ENCODE measurements at places on chromosomes 11 and 22.
A peak's percentile ranks its signal among the peaks of the same experiment; 100 is the strongest.

DNA sequence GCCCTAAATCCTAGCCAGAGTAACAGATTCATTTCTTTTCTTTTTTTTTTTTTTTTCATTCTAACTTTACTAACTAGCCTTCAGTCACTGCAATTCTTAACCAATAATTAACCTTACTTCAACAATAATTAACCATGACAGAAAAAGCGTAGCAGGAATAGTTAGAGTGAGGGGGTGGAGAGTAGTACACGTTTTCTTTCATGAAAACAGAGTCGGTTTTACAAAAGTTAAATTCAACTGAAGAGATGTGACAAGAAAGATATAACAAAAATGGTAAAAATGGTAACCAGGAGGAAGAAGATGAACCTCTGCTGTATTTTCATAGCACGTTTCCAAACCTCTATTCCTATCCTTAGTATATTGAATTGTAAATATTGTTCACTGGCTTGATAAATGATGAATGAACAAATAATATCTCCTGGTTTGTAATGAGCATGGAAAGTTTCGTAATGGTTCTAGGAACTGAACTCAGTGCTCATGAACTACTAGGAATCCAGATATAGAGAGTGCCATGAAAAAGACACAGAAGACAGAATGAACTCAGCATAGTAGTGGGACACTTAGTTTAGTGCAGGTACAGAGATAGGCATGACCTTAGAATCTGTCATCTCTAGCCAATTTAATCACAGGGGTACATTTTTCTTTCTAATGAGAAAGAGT lies 116.5 kb upstream of the ANO5 start:
- DNase-seq: no peak

DNA sequence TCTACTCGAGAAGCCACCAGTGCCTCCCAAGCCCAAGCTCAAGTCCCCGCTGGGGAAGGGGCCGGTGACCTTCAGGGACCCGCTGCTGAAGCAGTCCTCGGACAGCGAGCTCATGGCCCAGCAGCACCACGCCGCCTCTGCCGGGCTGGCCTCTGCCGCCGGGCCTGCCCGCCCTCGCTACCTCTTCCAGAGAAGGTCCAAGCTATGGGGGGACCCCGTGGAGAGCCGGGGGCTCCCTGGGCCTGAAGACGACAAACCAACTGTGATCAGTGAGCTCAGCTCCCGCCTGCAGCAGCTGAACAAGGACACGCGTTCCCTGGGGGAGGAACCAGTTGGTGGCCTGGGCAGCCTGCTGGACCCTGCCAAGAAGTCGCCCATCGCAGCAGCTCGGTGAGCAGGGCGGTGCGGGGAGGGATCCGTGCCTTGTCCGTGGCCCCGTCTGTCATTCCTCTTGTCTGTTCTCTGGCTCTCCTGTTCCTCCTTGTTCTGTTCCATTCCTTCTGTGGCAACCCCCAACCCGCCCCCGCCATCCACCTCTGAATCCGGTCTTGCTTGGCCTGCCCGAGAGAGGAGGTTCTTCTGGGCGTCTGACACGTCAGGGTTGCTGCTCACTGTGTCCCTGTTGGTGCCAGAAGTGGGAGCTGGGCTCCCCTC lies 15.8 kb upstream of the ACR start:
- DNase-seq: no peak

DNA sequence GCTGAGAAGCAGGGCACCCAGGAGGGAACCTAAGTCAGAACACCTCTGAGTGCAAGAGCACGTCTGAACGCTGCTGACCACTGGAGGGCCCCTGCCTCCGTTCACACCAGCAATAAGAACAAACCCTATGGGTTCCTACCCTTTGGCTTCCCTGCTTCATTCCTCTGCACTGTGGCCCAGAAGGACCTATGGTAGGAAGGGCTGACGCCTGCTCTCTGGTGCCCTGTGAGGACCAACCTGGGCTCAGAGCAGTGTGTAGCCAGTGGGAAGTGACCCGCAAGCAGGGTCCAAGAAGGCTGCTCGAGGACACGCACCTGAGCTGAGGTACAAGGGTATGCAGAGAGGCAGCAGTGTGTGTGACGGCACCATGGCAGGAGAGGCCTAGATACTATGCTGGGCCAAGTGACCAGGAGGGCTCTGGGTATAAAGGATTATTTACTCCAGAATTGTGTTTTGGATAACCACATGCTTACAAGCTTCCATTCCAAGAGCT lies 68.8 kb upstream of the CLTCL1 start:
- DNase-seq: no peak

DNA sequence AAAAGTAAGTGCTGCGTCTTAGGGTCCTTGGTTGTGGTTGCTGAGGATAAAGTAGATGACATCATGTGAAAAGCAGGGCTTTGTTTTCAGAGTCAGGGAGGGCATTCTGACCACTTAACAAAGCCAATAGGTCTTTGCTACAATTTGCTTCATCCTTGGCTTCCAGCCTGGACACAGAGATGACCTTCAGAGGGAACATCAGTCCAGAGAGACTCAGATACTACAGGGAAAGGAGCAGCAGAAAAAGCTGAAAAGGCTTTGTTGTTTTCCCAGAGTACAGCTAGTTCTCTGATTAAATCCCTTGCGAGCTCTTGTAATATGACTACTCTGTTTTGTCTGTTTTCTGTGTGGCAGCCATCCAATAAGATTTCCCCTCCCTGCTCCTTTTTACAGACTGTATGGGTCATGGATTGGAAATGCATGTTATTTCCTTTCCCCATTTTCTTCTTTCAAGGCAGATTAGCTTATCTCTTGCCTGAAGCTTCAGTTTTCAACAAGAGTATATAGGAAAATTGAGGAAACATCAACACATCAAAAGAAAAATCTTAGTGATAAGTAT lies 31.9 kb downstream of the ATG13 start:
- DNase-seq: no peak

DNA sequence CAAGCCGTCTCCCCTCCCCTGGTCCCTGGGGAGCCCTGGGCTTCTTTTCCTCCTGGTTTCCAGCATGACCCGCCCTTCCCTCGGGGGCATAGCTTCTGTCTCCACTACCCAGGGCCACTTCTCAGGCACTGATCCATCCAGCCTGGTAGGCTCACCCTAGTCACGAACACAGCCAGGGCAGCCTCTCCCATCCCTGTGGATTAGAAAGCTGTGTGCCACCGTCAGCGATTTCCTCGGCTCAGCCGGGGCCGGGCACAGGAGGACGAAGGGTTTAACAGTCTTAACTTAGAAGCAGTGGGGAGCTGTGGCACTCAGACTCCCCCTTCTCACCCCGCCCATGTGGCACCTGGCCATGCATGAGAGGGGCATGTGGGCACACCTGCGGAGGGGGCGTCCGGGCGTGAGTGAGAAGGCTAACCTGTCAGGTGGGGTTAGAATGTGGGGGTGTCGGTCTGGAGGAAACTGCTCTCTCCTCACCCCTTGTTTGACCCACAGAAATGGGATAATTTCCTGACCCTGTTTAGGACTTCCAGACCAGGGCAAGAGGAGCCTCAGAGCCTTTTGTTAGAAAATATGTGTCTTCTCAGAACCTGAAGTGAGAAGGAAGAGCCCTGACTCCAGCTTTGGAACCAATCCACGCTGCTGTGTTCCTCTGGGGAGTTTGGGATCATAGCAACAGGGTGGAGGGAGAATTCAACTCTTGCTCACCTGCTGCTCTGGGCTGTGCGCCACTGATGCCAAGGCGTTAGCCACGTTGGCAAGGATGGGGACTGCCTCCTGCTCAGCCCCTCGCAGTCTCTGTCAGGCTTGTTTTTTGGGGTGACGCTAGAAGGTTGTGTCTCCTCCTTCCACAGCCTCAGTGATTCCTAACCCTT lies 14.6 kb downstream of the GLB1L2 start:
- DNase-seq: no peak

GRCh38 chr11:1763336-1763795 lies 361 bp downstream of the CTSD start:
- DNase-seq: no peak

DNA sequence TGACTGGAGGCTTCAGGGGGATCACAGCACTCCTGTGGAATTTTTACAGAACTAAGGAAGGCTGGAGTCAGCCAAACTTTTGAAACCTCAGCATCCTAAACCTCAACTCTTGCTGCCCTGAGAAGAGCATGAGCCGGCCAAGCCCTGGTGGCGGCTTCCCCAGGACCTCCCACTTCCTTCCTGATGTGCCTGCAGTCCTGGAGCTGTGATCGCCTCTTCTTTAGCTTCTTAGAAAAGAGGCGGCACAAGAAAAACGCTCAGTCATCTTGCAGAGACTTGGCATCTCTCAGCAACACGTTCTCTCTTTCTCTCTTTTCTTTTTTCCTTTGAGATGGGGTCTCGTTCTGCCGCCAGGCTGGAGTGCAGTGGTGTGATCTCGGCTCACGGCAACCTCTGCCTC lies 40.4 kb upstream of the AMPD3 start:
- DNase-seq: no peak

GRCh38 chr11:8989453-8989852 lies 14.3 kb downstream of the NRIP3 start:
- no peak for DNase-seq

- DNase-seq: no peak
Measured at GRCh38 chr11:28666632-28667031, 558.4 kb downstream of the METTL15 start.

- no peak for DNase-seq
Measured at GRCh38 chr11:23138761-23139160, 278.5 kb upstream of the CCDC179 start.

DNA sequence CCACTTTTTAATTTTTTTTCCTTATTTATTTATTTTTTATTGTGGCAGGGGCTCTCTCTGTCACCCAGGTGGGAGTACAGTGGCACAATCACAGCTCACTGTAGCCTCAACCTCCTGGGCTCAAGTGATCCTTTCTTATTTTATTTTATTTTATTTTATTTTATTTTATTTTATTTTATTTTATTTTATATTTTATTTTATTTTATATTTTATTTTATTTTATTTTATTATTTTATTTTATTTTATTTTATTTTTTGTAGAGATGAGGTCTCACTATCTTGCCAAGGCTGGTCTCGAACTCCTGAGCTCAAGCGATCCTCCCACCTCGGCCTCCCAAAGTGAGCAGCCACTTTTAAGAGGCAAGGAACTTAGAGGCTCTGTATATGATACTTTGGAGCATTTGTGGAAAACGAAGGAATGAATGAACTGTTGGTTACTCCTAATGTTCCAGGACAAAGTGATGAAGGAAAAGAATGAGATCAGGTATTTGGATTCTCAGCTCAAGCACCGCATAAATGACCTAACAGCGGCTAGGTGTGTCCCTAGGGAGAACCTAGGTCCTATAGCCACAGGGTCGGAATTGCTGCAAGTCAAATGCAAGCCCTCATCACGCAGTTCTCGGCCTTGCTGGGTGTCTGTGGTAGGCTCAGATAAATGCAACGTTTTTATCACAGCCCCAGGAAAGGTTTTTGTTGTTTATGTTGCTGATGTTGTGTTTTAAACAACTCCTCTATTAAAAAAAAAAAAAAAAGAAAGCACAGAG lies 36.5 kb downstream of the ASCL2 start:
- no peak for DNase-seq

GRCh38 chr11:115918576-115918975 lies 414.4 kb upstream of the CADM1 start:
- DNase-seq: no peak

- DNase-seq: no peak
Measured at GRCh38 chr11:7486781-7487140, 1.5 kb downstream of the OLFML1 start.

DNA sequence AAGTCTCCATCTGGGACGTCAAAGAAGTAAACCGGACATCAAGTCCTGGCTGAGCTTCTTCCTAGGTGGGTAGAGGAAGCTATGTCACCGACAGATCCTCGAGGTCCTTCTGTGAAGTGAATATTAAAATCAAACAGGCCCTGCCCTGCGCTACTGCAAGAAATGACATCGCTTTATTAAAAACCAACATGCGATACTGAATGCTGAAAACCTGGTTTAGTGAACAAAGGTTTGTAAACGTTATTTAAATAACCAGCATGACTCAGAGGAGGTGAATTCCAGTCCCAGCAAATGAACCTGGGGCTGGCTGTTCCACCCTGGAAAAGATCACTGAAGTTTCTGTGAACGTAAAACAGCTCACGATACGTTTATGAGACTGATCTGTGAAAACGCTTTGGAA lies 645 bp downstream of the RTCB start:
- DNase-seq: no peak

GRCh38 chr22:48700566-48701295 lies 1126.9 kb downstream of the BRD1 start:
- no peak for DNase-seq

DNA sequence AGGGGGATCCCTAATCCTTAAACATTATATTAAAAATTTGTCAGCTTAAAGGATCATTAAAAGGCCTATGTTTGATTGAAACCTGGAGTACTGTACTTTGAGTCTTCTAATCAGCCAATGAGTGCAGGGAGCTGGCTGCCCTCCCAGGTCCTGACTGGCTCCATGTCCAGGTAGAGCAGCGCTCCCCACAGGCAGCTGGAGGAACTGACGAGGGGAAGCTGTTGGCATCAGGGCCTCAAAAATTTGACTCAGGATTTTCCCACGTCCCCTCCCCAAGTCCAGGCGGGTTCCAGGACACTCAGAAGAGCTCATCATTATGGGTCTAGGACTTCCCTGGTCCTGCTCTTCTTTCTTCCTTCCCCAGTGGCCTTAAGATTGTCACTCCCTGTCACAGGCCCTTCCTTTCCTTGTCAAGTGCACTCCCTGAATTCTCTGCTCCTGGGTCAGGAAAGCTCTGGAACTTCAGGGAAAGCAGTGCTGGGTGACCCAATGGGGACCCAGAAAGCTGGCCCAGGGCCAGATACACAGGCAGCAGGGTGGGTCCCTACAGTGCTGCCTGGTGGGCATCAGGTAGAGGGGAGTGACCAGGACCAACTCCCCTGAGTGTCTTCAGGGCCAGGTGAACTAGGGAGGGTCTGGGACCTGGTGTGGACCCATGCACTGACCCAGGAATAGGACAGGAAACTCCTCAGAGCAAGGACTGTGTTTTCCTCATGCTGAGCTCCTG lies 65.5 kb downstream of the GGTLC2 start:
- no peak for DNase-seq

GRCh38 chr22:24803064-24803542 lies 2.9 kb upstream of the SGSM1 start:
- peak; percentile 29 for DNase-seq

GRCh38 chr22:31286360-31287255 lies 5.7 kb downstream of the PIK3IP1 start:
- DNase-seq: no peak

GRCh38 chr11:9758637-9759518 lies 95.0 kb downstream of the SWAP70 start:
- DNase-seq: peak; percentile 50

DNA sequence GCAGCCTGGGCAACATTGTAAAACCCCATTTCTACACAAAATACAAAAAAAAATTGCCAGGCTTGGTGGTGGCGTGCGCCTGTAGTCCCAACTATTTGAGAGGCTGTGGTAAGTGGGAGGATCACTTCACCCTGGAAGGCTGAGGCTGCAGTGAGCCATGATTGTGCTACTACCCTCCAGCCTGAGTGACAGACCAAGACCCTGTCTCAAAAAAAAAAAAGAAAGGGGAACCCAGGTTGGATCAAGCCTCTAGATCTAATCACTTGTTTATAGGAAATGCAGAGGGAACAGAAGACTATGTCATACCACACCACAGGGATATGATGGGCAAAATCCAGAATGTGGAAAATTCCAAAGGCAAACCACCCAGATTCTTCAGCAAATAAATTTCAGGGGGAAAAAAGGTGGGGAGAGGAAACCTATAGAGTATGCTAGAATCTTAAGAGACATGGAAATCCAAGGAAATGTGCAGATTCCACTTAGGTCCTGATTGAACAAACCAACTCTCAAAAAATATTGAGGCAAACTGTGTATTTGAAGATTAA lies 16.5 kb upstream of the MALAT1 start:
- DNase-seq: no peak
